ENCODE measurements at places on chromosomes 12 and 14.

DNA sequence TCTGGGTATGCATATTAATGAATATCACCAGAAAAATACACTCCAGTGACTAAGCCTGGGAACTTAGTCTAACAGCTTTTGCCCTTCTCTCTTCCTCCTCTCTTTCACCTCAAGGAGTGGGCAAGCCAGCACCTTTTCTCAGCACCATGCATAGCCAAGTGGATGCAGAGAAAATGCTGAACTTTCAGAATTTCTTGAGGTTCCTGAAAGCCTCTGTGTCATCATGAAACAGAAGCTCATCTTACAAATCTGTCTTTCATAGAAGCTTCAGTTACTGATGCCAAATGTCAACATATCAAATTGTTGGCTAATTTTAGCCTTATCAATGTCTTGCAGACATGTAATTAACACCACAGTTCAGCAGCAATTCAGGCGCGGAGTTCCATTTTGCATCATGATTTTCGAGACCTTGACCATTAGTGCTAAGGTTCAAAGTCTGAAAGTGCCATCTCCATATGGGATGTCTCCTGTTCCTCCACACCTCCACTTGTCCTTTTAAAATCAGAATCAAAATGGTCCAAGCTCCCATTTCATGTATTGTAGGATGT lies 51.1 kb upstream of the RPH3A start:
- DNase-seq: no peak

DNA sequence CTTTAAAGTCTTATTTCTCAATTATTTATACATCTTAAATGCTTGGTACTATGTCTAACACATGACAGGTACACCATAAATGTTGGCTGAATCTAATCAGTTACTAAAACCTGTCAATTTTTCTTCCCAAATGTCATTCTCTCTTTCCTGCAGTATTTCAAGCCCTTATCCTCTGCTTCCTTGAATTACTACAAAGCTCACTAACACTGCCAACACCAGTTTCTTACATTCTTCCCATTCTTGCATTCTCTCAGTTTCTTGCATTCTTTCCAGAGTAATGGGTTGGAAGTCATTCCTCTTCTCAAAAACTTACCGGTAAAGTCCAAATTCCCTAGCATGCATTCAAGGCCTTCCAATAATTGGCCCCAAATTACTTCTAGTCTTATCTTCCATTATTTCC lies 9.6 kb upstream of the SMARCC2 start:
- no peak for DNase-seq

GRCh38 chr14:71739273-71739990 lies 192.8 kb upstream of the RGS6 start:
- DNase-seq: no peak

- no peak for DNase-seq
Measured at GRCh38 chr12:109582636-109583035, 9.0 kb downstream of the MVK start.

DNA sequence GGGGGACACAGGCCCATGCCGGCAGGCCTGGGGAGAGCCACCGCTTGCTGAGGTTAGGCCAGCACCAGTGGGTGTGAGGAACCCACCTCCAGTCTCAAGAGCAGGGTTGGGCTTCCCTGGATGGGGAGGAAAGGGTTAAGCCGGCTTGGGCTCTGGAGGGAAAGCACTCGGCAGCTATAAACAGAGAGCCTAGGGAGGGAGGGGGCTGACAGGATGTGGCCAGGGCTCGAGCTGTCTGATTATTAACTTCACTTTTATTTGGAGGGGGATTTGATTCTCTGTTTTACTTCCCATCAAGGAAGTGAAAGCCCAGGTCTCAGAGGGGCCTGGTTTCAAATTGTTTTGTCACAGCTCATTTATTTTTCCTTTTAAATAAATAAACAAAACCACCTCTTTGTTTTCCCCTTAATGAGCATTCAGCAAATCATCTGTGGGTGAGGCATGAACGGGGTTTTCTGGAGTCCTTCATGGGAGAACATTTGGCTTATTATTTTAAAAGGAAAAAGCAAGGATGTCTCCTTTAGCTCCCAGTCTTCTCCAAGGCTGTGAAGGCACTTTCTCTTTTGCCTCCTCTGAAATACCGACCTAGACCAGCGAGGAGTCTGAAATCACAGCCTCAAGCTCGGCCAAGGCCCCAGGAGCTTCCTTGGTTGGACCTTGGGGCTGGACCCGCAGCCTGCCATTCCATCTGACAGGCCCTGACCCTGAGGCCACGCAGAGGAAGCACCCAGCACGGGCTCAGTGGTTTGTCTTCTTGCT lies 21.9 kb upstream of the ZFP36L1 start:
- DNase-seq: peak; percentile 46

DNA sequence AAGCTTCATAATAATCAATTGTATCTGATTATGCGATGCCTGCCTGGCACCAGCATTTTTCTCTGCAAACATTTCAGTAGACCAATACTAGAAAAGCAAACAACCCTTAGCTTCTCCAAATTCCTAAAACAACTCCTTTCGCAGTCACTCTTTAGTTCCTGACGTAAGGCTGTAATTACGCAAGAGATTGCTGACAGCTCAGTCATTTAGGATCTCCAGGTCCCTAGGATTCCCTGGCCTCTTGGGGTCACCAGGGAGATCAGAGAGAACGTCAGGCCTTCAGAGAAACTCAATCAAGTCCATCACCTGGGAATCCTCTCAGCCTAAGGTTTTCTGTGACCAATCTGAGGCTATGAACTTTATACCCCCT lies 390.6 kb downstream of the PAWR start:
- DNase-seq: peak; percentile 3

DNA sequence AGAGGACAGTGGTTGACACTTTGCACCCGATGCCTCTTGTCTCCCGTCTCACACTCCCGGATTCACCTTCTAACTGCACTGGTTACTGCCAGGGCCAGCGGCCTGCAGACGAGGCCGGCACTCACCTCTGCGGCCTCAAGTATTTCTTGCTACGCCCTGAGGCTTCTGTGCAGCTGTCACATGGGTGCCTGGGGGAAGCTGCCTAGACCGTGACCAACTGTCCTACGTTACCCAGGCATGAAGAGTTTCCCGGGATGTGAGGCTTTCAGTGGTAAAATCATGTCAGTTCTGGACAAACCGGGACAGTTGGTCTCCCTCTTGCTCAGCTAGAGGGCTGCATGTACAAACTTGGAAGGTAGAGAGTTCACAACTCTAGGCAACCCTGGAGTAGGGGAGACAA lies 274.5 kb downstream of the GLT1D1 start:
- no peak for DNase-seq

DNA sequence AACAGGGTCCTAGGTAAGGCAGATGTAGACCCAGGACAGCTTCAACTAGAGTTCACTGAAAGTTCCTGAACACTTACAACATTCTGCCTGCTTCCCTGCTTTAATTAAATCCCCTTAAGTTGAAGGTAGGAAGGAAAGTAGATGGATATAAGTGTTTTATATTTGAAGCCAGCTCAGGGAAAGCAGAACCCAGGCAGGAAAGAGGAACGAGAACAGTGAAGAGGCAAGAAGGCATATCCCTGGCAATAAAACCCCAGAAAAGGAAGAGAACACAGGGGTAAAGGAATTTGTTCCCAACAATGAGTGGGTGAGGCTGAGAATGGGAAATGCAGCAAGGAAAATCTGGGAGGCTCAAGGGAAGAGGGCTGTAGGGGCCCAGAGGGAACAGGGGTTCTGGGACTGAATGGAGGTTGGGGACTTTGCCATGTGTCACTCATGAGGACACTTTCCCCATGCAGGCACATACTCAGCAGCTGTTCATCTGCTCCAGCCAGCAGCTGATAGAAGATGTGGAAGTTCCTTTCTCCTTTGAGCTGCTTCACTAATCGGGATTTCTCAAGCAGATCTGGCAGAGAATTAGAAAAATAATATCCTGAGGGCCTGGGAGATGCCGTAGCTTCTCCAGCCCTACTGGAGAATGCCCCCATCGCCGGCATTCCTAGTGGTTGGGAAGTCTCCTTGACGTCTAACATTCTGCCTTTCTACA lies 3.7 kb downstream of the MYO1A start:
- DNase-seq: peak; percentile 77

DNA sequence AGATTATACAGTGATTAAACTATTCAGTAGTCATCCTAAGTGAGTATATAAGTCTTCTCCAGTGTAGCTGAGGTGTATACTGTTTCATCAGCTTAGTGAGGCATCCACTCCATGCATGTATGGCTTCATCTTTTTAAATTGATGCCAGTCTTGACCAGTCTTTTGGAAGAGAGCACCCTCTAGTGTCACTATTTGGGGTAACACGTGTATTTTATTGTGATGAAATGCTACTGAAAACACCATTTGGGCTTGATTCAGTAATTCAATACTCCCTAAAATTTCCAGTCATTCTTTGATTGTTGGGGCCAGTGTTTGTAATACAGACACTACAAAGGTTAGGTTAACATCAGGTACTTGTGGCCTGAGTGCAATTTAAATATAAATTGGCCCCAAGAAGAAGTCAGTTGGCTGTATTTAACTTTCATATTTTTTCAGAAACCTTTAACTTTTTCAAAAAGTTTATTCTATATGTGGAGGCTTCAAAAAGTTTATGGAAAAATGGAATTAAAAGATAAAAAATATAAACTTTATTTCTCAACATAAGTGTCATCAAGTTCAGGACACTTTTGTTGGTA lies 35.3 kb downstream of the MIPOL1 start:
- peak; percentile 37 for DNase-seq

DNA sequence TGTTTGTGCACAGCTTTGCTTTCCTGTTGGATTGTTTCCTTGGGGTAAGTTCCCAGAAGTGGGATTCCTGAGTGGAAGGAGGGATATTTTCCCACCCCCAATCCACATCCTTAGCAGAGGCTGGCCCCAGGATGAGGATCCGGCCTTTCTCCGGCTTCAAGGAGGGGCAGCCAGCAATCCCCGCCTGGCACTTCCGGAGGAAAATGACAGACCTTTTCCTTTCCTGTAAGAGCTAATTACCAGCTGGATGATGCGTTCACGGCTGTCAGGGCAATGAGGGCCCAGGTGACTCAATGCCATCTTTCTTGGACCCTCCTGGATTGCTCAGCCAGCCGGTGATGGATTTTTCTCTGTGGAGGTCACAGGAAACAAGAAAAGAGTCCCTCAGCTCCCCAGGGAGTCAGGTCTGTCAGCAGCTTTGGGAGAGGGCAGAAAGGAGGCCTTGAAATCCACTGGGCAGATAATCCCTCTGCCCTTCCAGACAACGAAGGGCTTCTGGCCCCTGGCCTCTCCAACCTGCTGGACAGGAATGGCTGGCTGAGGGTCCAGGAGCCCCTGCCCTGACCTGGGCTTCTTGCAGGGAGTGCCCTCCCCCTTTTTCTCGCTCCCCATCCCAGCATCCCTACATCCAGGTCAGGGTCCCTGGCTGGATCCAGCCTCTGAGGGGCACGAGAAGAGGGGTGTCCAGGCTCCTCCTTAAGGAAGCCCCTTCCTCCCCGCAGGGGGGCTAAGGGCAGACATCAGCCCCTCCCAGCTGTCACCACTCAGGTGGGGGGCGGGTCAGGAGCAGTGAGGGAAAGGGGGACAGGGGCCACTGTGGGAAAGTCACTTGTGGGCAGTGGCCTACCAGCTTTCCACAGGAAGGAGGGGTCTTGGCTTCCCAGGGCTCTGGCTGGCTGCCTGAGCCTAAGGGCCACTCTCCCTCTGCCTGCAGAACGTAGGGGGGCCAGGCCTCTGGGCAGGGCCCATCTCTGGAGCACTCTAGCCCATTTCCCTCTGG lies 16.1 kb upstream of the CCDC85C start:
- no peak for DNase-seq

DNA sequence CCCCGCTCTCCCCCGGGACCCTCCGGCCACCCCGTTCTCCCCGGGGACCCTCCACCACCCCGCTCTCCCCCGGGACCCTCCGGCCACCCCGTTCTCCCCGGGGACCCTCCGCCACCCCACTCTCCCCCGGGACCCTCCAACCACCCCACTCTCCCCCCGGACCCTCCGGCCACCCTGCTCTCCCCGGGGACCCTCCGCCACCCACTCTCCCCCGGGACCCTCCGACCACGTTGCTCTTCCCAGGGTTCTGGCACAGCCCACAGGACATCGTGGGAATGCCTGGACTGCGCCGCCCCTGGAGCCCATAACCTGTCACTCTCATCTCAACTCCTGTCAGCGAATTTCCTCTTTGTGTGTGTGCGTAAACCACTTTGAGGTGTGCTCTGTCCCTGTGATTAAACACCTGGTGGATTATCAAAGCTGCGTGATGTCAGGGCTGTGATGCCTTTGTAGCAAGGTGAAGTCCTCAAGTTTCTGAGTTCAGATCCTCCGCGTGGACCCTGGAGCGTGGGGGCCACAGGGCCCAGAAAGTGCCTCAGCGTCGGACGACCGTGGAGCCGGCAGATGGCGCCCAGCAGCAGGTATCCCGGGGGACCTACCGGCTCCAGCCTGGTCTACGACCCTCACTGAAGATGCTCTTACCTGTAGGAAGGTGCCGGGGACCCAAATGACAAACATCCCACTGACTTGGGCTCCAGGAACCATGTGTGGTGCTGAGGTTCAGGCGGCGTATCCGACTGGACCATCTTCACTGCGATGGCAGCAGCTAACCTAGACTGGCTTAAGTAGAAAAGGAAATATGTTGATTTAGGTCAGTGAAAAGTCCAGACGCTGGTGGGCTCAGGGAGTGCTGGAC lies 63.2 kb upstream of the GALNT9 start:
- no peak for DNase-seq

DNA sequence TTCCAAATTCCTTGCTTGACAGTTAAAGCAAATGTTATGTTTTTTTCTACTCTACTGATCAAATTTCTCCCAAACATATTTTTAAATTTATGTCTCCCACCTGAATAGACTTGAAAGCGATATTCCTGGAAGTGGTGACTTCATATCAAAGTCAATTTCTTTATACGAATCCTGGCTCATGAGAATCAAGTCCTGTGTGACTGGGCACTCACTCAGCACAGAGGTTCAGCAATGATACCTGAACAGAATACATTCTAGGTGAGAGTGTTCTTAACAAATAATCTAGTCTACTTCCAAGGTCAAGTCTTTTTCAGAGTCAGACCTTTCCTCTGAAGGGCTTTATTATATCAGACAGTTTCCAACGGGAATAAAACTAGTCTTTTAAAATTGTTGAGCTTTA lies 1070.6 kb downstream of the TRHDE start:
- DNase-seq: no peak

DNA sequence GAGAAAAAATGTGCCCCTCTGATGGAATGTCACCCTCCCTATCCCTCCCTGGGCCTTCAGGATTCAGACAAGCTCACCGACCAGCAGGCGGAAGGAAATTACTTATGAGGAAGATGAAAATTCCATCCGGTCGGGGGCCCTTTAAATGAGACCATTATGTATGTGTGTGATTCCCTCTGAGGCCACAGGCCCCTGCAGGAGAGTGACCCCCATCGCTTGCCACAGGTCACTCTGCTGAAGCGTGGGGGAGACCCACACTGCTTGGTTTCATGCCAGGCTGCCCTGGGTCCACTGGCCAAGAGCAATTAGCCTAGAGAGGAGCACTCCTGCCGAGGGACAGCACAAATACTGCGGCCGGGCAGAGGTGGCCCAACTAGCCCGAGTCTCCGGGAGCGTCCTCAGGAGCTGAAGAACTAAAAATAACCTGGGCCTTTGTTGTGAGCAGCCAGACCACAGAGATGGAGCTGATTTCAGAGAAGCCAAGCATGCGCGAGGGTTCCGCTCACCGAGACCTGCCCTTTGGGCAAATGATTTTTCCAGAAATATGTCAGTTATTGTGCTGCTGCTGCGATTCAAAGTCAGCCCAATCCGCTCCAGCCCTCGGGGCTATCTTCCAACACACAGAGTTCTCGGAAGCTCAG lies 276.4 kb downstream of the DPF3 start:
- DNase-seq: no peak
